RWPE1 (cell line): ENCODE measurements at places on chromosomes 13 and 19.

GRCh38 chr13:50149932-50150331 is 134.7 kb downstream of the KCNRG start:
- no peak for DNase-seq

- no peak for DNase-seq
These were observed 62.0 kb upstream of the C1QTNF9B start for GRCh38 chr13:23959231-23959862.

DNA sequence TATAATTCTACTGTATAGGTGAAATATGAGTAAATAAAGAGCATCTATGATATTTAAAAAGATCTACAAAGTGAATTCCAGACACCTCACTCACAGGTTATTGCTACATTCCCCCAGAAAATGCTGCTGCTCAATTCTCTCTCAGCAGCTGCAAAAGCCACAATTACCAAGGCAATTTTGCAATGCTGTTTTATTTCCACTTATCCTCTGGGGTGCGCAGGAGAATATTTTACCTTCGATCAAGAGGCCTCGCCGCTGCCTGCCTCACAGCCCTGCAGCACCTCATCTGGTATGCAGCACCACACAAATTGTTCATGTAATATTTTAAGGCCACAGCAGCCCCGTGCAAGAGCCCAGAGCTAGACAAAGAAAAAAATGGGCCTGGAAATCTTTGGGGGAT is 333.2 kb downstream of the DNAJC15 start:
- DNase-seq = no peak

GRCh38 chr13:50355797-50356196 is 340.6 kb downstream of the KCNRG start:
- no peak for DNase-seq

GRCh38 chr19:31057476-31057875 is 291.8 kb downstream of the TSHZ3 start:
- DNase-seq = no peak

DNA sequence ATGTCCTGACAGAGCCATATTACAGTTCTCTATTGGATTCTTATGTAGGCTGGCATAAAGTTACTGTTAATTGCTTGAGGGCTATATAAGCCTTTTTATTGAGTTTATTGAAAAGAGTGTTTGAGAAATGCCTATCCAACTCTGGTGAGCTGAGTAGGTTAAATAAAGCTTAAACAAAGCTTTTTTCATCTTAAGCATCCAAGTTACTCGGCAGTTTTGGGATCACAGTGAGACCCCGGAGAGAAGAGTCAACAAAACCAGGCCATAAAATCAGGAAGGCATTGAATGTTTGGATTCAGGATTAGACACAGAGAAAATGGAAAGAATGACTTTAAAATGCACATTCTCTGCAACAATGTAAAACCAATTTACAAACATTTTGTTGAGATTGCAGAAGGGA is 588.5 kb downstream of the DACH1 start:
- no peak for DNase-seq
